ENCODE measurements at places on chromosomes 2 and 18.

DNA sequence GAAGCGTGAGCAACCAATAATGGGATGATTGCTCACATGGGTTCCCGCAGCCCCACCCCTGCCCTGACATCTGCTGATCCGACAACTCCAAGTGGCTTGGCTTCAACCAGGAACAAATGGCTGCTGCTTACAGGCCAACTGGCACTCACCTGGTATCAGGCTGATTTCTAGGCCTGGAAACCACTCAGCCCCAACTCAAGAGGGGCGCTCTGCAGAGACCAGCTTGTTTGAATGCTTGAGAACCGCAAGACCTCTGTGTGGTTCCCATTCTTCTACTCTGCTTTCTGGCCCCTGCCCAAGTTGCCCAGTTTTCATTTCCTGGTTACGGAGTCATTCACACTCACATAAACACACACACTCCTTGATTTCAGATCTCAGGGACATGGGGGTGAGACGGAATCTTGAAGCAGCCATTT, 52.0 kb downstream of the TNP1 start:
- DNase-seq = no peak

DNA sequence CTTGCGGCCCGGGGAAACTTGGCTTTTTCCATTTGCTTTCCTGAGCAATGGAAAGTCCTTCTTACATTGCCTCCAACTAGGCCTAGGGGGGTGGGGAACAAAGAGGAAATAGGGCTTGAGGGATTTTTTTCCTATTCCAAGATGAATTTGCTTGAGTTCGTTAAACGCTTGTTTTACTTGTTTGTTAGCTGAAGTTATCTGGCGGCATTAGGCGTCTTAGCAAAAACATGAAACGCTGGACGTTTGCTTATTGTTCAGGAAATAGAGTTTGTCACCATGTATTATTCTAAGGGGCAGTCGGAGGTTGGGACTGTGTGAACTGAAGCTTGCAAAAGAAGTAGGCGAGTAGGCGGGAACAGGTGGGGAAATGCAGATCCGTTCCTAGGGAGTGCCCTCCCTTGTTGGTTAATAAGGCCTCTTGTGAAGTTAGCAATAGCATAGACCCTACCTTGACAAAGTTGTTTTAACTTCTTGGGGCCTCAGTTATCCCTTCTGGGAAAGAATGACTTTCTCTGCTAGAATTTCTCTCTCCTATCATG, 1.9 kb downstream of the CABLES1 start:
- DNase-seq = no peak

GRCh38 chr2:129769185-129769991, 210.1 kb upstream of the RAB6C start:
- no peak for DNase-seq

GRCh38 chr2:29011418-29012060, 30.4 kb downstream of the TOGARAM2 start:
- peak; percentile 42 for DNase-seq

DNA sequence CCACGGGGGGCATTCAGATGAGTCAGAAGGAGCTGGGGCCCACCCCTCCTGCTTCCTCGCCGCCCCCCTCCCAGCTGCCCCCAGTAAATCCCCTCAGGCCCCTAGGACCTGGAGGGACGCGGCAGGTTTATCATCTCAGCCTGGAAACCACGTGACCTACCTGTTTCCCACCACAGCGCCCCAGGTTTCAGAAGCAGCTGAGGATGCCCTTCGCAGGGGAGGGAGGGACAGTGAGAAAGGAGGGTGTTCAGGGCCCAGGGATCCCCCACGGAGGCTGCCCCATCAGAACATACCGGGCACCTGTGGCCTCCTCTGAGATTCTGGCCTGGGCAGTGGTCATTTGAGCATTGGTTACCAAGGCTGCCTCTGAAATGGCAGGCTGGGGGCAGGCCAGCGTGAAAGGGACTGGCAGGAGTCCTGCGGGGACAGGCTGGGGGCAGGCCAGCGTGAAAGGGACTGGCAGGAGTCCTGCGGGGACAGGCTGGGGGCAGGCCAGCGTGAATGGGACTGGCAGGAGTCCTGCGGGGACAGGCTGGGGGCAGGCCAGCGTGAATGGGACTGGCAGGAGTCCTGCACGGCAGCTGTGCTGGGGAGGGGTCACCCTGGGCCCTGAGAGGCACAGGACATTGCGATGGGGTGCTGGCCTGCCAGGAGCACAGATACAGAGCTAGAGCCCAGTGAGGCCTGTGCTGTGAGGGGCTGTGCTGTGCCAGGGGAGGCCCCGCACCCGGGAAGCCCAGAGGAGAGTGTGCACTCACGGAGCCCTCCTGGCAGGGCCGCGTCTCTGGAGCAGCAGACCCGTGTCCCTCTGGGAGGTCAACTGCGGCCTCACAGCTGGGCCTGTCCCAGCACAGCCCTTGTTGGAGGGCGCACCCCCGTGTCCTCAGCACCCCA, 1.6 kb downstream of the NEU4 start:
- no peak for DNase-seq

GRCh38 chr18:845152-845819, 33.2 kb upstream of the YES1 start:
- DNase-seq = no peak

DNA sequence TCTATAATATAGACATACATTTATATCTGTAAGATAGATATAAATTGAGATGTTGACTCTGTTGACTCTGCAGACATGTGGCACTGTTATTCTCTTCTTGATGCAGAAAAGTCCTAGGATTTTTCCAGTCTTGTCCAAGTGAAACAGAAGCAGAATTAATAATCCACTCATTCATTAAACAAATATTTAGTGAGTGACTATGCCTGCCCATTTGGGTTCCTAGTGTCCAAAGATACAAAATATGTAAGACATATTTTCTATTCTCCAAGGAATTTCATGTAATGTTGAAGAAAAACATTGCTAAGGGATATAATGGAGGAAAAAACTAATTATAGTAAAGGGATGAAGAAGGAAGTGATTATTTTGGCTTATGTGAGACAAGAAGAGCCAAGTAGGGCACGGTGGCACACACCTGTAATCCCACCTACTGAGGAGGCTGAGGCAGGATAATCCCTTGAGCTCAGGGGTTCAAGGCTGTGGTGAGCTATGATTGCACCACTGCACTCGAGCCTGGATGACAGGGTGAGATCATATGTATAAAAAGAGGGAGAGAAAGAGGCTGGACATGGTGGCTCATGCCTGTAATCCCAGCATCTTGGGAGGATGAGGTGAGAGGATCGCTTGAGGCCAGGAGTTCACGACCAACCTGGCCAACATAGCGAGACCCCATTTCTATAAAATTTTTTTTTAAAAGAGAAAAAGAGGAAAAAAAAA, 19.9 kb upstream of the PLEKHH2 start:
- DNase-seq = no peak

GRCh38 chr18:79486356-79487182, 90.8 kb downstream of the NFATC1 start:
- DNase-seq = no peak

DNA sequence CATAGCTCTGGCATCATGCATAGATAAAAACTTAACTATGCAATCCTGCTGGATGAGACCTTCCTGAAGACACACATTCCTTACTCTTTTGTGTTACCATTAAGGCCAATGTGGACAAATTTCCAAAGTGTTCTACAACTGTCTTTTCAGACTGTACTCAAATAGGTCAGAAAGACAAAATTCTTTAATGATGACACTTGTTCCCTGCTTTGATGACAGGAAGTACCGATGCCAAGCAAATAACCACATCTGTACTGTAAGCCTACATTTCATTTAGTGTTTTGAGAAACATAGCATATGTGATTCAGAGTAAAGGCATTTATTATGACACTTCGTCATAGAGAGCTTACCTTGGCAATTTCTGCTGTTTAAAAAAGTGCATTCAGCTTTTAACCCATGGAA, 55.0 kb downstream of the PMAIP1 start:
- DNase-seq = no peak

- DNase-seq = no peak
Observed at GRCh38 chr2:51960281-51960680, 928.3 kb upstream of the NRXN1 start.

DNA sequence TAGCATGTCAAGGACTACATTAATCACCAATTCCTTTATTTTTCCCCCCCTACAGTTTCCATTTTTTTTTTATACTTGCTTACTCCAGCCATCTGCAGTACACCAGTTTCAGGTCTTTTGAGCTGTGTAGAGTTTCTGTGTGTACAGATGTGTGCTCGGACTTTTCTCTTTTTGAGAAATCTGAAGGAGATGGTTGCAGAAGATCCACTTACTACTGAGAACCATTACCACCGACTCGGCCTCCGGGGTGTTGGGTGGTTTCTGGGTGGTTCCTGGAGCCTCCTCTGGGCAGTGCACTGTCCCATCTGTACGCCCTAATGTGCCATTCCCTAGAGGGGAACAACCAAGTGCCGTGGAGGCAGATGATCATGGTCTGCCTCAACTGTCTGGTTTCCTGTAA, 15.4 kb upstream of the LYPD6B start:
- no peak for DNase-seq

DNA sequence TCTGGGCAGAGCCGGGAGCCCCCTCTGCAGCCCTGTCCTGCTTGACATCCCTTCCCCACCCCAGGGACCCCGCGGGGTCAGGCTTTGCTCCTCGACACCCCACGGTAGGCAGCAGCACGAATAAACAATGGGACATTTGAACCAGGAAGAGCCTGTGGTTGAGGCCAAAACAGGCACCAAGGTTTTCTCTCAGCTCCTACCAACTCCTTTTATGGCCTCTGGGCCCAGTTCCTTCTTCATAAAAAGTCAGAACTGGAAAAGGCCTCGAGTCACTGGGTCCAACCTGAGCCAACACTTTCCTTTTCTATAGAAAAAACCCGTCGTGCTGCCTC, 20.6 kb downstream of the TEX44 start:
- DNase-seq = no peak

GRCh38 chr2:233011268-233011650, 1.8 kb downstream of the NGEF start:
- no peak for DNase-seq
